ENCODE measurements at places on chromosomes 16 and 17.

DNA sequence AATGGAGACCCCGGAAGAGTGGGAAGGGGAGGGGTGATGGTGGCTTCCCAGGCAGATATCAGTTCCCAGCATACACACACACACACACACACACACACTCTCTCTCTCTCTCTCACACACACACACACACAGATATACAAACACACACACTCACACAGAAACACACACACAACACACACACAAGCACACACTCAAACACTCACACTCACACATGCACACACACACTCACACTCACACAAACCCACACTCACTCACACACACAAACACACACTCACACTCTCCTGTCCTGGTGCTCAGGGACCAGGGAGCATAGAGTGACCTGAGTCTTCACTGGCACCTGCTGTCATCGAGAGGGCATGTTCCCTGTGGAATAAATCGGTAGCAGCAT, 5.6 kb downstream of the CA4 start:
- no peak for DNase-seq

DNA sequence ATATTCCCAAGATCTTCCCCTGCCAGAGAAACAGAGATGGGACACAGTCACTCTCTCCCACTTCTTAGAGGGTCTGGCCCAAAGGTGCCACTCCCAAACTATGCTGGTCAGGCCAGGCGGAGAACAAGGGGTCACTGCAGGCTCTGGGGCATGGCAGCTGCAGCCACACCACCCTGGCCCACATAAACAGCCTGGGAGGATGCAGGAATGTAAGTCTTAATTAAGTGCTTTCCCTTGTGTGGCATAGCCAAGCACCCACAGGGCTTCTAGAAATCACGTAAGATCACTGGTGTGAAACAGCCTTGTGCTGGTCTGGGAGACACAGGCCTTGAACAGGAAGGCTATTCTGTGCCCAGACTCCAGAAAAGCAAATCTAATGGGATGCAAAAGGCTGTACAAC, 31.5 kb downstream of the ABCC12 start:
- DNase-seq, result no peak

DNA sequence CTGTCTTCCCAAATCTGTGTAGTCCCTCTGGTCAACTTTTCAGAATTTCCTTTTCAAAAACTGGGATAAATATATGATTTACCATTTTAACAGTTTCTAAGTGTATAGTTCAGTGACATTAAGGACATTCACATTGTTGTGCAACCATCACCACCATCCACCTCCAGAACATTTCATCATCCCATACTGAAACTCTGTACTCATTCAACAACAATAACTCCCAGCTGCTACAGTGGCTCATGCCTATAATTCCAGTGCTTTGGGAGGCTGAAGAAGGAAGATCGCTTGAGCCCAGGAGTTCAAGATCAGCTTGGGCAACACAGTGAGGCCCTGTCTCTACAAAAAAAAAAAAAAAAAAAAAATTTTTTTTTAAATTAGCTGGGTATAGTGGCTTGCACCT, 131.0 kb downstream of the AATF start:
- peak; percentile 19 for DNase-seq

DNA sequence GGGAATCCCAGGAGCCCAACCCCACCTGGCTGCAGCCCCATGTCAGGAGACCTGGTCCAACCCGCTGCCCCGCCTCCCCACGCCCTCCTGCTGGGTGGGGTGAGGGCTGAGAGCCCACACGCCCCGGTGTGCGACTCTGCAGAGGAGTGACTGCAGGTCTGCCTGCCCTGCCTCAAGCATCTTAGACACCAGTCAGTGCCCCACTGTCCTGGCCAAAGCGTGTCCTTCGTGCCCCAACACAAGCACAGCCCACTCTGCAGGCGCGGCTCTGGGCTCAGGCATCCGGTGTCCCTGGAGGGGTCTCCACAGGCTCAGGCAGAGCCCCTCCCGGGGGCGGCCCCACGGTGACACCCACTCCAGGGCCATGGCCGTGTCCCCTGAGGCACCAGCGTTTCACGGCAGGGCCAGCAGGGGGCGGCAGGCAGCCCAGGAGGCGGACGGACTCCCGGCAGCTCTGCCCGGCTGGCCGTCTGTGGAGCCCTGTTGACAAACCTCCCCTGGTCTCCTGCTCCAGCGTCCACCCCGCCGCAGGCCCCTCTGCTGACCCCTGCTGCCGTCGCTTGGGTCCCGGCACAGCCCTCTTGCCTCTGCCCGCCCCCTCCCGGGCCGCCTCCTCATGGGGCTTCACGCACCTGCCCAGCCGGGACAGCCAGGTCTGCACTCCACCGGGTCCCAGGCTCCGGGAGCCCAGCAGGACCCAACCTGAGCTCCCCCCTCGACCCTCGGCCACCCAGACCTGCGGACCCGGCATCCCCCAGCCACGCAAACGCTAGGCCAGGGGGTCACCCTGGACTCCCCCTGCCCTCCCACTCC, 8.6 kb upstream of the UBE2I start:
- peak; percentile 52 for DNase-seq

DNA sequence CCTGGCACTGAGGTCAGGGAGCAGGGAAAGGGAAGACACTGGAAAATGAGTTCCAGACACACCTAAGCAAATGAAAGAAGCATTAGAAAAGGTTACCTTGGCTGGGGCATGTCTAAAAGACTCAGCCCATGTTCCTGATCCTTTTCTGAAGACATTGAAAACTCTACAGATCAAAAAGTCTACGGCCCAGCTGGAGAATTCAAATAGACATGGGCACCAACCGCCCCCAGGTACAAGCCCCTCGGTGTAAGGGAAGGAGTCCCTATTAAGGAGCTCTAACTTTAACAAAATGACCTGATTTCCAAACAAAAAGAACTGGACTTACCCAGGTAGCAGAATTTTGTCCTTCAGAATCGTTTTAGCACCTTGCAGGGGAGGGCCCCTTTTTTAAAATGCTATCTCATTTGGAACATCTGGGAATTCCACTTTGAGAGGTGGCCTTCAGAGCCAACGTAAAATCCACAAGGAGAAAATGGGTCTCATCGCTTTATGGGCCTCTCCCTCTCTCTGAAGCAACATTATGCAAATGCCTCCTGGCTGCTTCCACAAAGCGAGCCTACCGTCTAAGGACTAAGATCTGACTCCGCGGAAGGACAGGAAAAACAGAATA, 43.6 kb upstream of the RBFOX3 start:
- no peak for DNase-seq

GRCh38 chr17:1460233-1460632, 4.2 kb upstream of the CRK start:
- DNase-seq, result peak; percentile 37

DNA sequence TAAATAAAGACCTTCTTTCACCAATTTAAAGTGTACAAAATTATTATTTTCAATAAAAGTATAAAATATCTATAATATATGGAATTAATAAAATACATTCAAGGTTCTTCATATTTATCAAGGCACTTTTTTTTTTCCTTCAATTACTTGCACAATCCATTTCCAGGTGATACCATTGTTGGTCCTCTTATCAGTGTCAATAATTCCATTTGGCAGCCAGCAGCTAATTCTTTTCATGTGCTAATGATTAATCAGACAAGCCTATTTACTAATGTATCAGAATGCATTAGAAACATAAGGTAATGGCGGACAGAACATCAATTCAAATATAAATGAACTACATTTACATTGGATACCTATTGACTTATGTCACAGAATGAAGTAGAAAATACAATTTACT, 622.2 kb downstream of the TOX3 start:
- DNase-seq, result no peak

DNA sequence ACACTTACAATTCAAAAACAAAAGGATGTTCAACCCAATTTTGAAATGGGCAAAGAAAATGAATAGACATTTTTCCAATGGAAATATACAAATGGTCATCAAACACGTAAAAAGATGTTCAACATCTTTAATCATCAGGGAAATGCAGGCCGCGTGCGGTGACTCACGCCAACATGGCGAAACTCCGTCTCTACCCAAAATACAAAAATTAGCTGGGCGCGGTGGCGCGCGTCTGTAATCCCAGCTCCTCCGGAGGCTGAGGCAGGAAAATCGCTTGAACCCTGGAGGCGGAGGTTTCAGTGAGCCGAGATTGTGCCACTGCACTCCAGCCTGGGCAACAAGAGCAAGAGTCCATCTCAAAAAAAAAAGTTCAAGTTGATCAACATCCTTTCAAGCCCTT, 1.8 kb upstream of the CLUAP1 start:
- DNase-seq, result no peak

DNA sequence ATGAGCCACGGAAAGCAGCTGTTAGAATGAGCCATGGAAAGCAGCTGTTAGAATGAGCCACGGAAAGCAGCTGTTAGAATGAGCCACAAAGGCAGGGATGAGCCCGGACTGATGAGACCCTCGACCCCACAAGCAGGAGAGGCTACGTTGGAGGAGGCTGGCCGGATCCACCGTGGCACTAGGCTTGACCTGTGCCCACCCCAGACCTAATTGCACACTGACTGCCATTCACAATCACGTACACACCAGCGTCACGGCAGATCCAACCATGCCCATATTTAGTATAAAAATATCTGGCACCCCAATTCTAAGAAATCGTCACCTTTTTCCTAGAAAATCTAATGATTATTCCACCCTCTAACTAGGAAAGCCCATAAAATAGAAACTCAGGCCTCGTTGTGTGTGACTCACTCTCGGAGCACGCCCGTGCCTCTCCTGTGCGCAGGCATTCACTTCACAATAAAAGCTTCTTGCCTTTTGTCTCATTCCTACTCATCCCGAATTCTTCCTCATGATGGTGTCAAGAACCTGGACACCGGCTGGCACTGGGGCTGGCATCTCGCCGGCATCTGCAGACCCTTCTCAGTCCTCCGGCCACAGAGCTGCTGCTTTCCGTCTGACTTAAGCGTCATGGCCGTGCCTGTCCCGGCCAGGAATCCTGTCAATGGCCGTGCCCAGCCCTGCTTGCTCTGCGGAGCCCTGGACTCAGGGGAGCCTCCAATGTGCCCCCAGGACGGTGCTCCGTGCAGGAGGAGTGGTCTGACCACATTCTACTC, 5.5 kb upstream of the SECTM1 start:
- DNase-seq, result peak; percentile 85

DNA sequence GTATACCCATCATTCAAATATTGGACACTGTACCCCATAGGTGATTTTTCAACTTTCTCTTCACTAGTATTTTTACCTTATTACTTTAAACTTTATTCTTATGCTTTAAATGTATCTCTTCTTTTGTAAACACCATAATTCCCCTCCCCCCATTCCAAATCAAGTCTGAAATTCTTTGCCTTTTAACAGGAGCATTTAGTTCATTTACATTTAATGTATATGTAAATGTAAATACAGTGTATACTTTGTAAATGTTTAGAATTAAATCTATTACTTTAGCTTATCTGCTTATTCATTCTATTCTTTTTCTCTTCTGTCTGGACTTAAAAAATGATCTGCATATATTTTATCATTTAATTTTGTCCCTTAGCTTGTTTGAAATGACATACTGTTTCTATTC, 30.0 kb upstream of the ADGRG1 start:
- DNase-seq, result no peak

DNA sequence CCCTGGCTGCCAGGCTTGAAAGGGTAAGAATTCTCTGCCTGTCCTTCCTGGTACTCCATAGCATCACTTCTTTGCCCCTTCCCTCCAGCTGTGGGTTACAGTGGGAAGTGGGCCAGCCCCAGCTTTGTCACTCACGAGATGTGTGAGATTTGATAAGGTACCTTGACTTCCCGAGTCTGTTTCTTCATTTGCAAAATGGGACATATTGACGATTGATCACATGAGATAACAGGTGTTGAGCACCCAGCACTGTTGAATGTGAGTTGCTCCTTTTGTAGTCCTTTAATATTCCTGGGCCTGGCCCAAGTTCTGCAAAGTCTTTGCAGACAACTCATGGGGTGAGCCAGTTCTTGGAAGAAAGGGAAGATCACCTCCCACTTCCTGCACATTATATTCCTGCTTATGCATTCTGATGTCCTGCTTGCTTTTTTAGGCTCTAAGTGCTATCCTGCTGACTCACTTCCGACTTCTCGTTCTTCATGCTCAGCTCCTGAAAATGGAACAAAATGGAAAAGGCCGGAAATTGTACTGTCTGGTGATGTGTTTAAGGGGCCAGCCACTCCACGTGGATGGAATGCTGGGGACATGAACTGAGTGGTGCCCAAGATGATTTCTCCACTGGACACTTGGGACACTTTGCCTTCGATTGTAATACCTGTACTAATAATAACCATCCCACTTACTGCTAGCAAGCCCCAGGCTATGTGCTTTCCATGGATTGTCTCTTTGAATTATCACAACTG, 8.3 kb upstream of the NLK start:
- DNase-seq, result peak; percentile 95

GRCh38 chr16:2422123-2422867, 7.0 kb upstream of the CCNF start:
- no peak for DNase-seq

DNA sequence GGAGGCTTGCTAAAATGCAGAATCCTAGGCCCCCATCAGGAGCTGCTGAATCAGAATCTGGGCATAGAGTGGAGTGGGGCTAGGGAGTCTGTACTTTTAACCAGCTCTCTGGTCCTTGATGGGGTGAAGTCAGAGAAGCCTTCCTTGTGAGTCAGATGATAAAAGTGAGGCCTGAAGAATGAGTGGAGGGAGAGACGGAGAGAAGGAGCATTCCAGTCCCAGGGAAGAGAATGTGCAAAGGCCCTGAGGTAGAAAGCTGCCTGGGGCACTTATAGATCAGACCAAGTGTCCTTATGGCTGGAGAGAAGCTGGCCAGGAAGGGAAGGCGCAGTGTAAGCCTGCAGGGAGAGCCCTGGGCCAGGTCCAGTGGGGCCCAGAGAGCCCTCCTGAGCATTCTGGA, 235.1 kb upstream of the NLRP1 start:
- DNase-seq, result peak; percentile 15

DNA sequence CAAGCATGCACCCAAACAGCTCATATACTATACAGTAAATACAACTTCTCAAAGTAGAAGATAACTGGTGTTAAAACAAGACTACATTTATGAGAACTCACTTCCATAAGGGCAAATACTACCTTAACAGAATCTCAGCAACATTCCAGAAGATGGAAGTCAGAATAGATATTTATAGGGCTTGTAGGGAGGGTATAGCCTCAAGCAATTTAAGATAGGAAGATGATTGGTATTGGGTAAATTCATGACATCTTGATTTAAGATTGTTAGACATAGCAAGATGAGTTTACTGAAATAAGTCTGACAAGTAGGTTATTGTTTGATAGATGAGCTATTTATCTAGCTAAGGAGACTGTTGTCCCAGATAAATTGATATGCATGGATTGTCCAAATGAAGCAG, 250.2 kb downstream of the CDH13 start:
- DNase-seq, result peak; percentile 35

Measured in EL (cell line).